ENCODE measurements at places on chromosomes 11 and 22. TPM values are rescaled to one million over a fixed set of nuclear protein-coding genes. Genes with fewer than 3 reads are reported as not detected.

The TBX1 gene
- 1.3 TPM for polyA plus RNA-seq

The KRTAP5-7 gene
- polyA plus RNA-seq: 0.20 TPM

The WNT7B gene
- 6.8 TPM for polyA plus RNA-seq

The IL17RA gene
- polyA plus RNA-seq: 3.8 TPM

The IFITM1 gene
- 112 TPM for polyA plus RNA-seq

The OR4X1 gene
- not detected for polyA plus RNA-seq

The DDTL gene
- polyA plus RNA-seq: 1.4 TPM

The GNAZ gene
- polyA plus RNA-seq: 0.83 TPM

The C22orf42 gene
- not detected for polyA plus RNA-seq

The PANX3 gene
- polyA plus RNA-seq: not detected

The SMC1B gene
- not detected for polyA plus RNA-seq

The CHRM1 gene
- 0.01 TPM for polyA plus RNA-seq

The MS4A12 gene
- polyA plus RNA-seq: not detected

The DDIAS gene
- 0.92 TPM for polyA plus RNA-seq

The KRTAP5-10 gene
- polyA plus RNA-seq: 0.12 TPM

The FIBIN gene
- polyA plus RNA-seq: 1.6 TPM

Data from esophagus (tissue), 2 donors.